ENCODE measurements at places on chromosomes 4 and X. TPM values are rescaled to one million over a fixed set of nuclear protein-coding genes. Genes with fewer than 3 reads are reported as not detected.

GRCh38 chr4:90127706-90128345 lies 632 bp downstream of the CCSER1 start:
- H3K4me3 ChIP-seq: no peak overlapping the region
- no peaks in the 10 kb centered on the region for H3K4me1 ChIP-seq
- no peaks in the 10 kb centered on the region for H3K36me3 ChIP-seq

- no peaks in the 10 kb centered on the region for H3K36me3 ChIP-seq
- DNase-seq: no peak
- no peaks in the 10 kb centered on the region for H3K4me1 ChIP-seq
- no peak overlapping the region for H3K27ac ChIP-seq
- H3K4me3 ChIP-seq: no peak overlapping the region
- no peaks in the 10 kb centered on the region for H3K27me3 ChIP-seq
Measured at GRCh38 chrX:105725228-105725627, 97.1 kb upstream of the NRK start.

DNA sequence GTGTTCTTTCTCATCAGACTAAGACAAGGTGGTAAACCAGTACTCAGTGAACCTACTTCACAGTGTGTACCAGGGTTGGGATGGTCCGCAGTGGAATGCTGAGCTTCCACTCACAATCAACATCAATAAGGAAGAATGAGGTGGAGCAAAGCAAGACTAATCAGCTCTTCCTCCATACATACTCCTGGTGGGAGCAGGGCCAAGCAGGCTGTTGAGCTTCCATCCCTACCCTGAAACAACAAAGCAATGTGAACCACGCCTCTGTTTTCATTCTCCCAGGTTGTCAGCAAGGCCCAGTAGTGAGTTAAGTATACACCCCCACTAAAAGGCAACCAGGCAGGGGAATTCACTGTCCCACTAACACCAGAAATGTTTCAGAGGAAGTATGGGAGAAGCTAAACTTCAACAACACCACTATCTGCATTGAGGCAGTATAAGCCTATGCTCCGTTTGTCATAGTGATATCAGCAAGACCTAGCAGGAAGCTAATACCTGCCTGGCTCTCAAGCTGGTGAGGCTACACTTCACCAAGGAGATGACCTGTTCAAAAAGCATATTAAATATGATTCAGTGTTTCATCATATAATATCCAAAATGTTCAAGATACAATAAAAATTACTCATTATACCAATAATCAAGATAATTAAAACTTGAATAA lies 109.5 kb downstream of the DDX60 start:
- H3K27me3 ChIP-seq: no peaks in the 10 kb centered on the region
- no peaks in the 10 kb centered on the region for H3K36me3 ChIP-seq
- H3K4me3 ChIP-seq: no peak overlapping the region
- DNase-seq: no peak
- no peak overlapping the region for H3K27ac ChIP-seq

GRCh38 chrX:127276326-127276725 lies 456.8 kb downstream of the PRR32 start:
- no peak for DNase-seq
- H3K27me3 ChIP-seq: no peaks in the 10 kb centered on the region
- no peak overlapping the region for H3K4me3 ChIP-seq
- H3K4me1 ChIP-seq: no peaks in the 10 kb centered on the region
- H3K36me3 ChIP-seq: no peaks in the 10 kb centered on the region

Gene POU3F4
- total RNA-seq: not detected

Gene PLK4
- total RNA-seq: 2.2 TPM
